ENCODE measurements at places on chromosomes 1 and 21. TPM values are rescaled to one million over a fixed set of nuclear protein-coding genes. Genes with fewer than 3 reads are reported as not detected.

DNA sequence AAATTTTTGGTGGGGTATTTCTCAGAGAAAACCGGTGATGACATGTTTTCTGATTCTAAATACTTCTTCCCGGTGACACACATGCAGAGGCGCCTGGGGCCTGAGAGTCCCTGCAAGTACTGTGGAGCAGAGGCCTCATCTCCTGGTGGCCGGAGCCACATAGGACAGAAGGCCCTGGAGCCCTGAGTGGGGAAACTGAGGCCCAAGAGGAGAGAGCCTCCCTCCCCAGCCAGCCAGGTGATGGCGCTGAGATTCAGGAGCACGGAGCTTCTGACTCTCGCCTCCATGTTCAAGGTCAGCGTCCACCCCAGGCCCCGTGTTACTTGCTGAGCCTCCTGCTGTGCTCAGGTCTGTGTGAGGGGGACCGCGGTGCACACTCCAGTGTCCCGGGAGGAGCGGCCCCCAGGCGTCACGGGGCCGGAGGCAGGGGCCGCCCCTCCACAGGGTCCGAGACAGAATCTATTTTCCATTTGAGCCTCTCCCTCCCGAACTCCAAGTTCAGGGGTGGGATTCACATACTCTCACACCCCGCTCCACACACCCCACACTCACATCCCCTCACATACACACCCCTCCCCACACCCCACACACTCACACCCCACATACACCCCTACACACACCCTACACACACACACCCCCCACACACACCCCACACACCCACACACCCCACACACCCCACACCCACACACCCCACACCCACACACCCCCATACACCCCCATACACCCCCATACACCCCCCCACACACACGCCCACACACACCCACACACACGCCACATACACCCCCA lies 43.8 kb downstream of the SLX9 start:
- no peak for DNase-seq

GRCh38 chr21:28769683-28770082 lies 223.0 kb downstream of the LTN1 start:
- no peak for DNase-seq

DNA sequence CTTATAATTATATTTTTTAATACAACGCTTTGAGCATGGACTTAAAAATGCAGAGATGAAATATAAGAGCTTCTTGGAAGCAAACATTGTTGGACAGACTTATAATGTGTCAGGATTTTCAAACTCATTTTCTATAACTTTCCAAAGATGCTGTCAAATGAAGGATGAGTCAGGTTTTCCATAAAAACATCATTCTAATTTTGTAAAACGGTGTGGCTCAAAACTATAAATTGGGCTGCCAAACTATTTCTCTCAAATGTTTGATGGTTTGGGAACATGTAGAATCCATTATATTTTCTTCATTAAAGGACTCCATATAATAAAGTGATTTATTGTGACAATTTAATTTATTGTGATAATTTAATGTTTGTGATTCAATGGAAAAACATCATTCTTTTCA lies 511.2 kb downstream of the USP25 start:
- DNase-seq: no peak

DNA sequence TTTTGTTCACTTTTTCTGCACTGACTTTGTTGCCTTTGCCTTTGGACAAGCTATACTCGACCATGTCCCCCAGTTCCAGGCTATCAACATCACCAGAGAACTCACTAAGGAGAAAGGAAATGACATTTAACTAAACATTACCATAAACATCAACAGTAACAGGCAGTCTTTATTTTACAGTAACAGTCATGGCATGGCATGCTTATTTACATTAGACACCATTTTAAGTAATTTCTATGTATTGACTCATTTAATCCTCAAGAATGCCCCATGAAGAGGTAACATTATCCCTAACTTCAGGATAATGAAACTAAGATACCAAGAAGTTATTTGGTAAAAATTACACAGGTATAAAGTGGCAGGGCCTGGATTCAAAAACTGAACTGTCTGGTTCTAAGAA lies 8.7 kb upstream of the NRAS start:
- DNase-seq: no peak

DNA sequence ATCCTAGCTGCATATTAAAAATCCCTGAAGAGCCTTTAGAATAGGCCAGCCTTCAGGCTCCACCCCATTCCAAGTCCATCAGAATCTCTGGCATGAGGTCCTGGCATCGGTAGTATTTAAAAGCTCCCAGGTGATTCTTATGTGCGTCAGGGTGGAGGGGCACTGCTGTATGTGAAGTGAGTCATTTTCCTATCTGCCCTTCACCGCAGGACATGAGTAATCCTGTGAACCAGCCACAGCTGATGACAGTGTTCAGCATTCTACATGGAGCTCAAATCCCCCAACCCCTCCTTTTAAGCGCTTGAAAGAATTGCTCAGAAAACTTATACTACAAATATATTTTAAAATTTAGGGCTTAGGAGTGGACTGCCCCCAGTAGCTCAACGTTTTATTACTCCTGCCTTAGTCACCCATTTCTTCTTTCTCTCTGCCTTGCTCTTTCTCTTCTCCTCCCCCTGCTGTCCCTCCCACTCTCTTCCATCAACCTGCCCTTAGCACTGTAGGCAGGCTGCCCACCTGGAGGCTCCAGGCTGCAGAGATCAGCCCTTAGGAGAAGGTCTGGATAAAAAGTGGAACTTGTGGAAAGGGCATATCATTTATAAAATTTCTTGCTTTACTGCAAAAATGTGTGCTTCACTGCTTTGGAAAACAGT lies 73.8 kb upstream of the ZNF281 start:
- peak; percentile 97 for DNase-seq

- no peak for DNase-seq
These were observed 8.6 kb downstream of the CACNA1S start for GRCh38 chr1:201103666-201104065.

DNA sequence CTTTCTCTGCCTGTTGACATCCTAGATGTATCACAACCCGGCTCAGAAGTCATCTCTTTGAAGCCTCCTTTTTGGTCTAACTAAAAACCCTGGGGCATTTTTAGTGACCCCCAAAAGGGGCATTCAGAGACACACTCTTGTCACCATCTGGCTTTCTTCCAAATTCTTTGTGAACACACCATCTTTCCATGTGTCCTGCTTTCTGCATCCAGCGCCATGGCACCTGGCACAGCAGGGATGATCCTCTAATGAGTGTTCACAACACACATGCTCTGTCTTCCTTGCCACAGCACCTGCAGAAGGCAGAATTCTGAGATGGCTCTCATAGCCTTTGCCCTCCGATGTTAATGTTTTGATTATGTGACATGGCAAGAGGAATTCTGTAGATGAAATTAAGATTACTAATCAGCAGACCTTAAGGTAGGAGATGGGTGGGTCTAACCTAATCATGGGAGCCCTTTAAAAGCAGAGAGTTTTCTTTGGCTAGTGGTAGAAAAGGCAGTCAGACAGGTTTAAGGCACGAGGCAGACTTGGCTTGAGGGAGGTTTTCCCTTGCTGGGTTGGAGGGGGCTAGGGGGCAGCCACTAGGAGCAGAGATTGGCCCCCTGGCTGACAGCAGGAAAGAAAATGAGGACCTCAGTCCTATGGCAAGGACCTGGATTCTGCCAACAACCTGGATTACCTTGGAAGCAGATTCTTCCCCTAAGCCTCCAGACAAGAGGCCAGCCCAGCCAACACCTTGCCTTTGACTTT lies 4.9 kb upstream of the TMEM61 start:
- no peak for DNase-seq

GRCh38 chr21:38885909-38886308 lies 80.2 kb downstream of the ETS2 start:
- DNase-seq: no peak

- DNase-seq: no peak
These were observed 25.4 kb downstream of the CELA3A start for GRCh38 chr1:22026924-22027289.

- DNase-seq: no peak
These were observed 3.4 kb downstream of the CLCA1 start for GRCh38 chr1:86472152-86472551.

- DNase-seq: no peak
These were observed 13.6 kb downstream of the ZYG11B start for GRCh38 chr1:52739699-52740467.

- peak; percentile 73 for DNase-seq
These were observed 231.3 kb upstream of the USP25 start for GRCh38 chr21:15498455-15498854.

POU3F1 gene
- 0.05 TPM for polyA plus RNA-seq

CFAP45 gene
- 0.36 TPM for polyA plus RNA-seq

ADAM30 gene
- not detected for polyA plus RNA-seq

TRIM63 gene
- not detected for polyA plus RNA-seq

MAN1C1 gene
- 0.18 TPM for polyA plus RNA-seq

Measured in mammary epithelial cell (primary cell).